Left lobe of liver (tissue), 2 donors: ENCODE measurements at places on chromosomes 1 and 21. TPM values are rescaled to one million over a fixed set of nuclear protein-coding genes. Genes with fewer than 3 reads are reported as not detected.

The FAM72C gene
- total RNA-seq, result not detected

The SH2D1B gene
- 0.10 TPM for total RNA-seq

The NPR1 gene
- total RNA-seq, result 7.1 TPM

The PAQR7 gene
- total RNA-seq, result 5.1 TPM

The CYP4X1 gene
- total RNA-seq, result 2.4 TPM

The ADORA3 gene
- 3.0 TPM for total RNA-seq

The LIN28A gene
- 1.1 TPM for total RNA-seq

The BEST4 gene
- 0.10 TPM for total RNA-seq

The SIK1 gene
- total RNA-seq, result 6.3 TPM

The NLRP3 gene
- total RNA-seq, result 0.33 TPM

The RGS4 gene
- 0.50 TPM for total RNA-seq

The IVL gene
- not detected for total RNA-seq

The AQP10 gene
- not detected for total RNA-seq

The FHAD1 gene
- total RNA-seq, result not detected

The COL16A1 gene
- total RNA-seq, result 1.9 TPM

The CLCNKA gene
- total RNA-seq, result 0.08 TPM

The ASCL5 gene
- total RNA-seq, result not detected

The COA7 gene
- total RNA-seq, result 16.9 TPM

The NPHS2 gene
- total RNA-seq, result not detected

The CLDN17 gene
- total RNA-seq, result not detected

The SPRR5 gene
- total RNA-seq, result not detected

The MEGF6 gene
- total RNA-seq, result 6.9 TPM

The SNX7 gene
- 8.3 TPM for total RNA-seq

The NHLH1 gene
- total RNA-seq, result 0.10 TPM

The LCA5L gene
- total RNA-seq, result 0.68 TPM

The OR10J1 gene
- not detected for total RNA-seq

The CYYR1 gene
- total RNA-seq, result 3.6 TPM

The IQGAP3 gene
- 0.23 TPM for total RNA-seq

The FCRL2 gene
- not detected for total RNA-seq

The PRAMEF1 gene
- total RNA-seq, result not detected

The PCAT6 gene
- 0.65 TPM for total RNA-seq
